Right renal cortex interstitium (tissue), 3 donors: ENCODE measurements at places on chromosomes 5 and 9. TPM values are rescaled to one million over a fixed set of nuclear protein-coding genes. Genes with fewer than 3 reads are reported as not detected.

Gene TMC1
- 0.71 TPM for polyA plus RNA-seq

Gene PCDHA9
- polyA plus RNA-seq = not detected

Gene MARCOL
- not detected for polyA plus RNA-seq

GRCh38 chr5:95417971-95418370 lies 26.8 kb downstream of the FAM81B start:
- DNase-seq = no peak

DNA sequence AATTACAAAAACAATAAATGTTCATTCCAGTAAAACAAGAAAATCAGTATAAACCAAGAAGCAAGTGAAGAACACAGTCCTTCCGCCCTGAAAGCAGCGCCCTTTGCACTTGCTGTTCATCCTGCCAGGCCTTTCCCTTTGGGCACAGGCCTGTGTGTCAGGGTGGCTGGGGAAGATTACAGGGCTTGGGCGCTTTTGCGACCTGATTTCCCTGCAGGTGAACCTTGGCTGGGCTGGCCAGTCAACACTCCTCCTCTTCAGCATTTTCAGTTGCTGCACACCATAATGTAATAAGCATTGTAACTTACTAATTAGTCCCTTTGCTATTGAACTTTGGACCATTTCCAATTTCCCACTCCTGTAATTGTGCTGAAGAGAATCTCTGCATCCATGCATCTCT lies 38.6 kb upstream of the TDRD7 start:
- no peak for DNase-seq

DNA sequence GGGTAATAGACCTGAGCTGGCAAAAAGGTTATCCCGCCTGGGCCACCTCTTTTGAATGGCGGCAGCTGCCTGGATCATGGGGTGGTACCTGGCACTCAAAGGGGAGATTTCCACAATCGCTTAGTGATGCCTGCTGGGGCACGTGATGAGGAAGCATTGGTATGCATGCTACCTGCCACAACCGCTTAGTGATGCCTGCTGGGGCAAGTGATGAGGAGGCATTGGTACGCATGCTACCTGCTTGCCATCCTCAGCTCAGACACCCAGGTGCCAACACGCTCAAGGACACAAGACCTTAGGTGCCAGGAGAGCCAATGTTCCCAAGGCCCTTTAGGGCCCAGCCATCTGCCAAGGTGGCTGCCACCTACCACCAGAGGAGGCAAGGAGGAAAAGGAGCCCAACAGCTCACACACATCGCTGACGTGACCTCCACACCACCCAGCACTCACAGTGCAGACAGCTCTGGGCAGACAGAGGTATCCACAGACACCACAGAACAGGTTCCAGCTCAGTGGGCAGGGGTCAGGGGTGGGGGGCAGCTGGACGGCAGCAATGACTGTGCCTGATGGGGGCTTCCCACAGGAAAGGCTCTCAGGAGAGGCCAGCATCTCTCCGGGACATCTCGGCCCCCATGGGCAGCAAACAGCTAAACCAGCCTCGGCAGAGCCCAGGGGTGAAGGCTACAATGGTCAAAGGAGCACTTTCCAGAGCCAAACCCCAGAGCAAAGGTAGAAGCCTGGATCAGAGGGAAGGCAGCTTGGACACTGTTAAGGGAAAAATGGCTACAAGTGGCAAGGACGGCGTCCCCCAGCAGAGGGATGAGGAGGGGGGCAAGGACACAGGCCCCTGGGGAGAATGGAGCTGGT lies 43.0 kb upstream of the SARDH start:
- no peak for DNase-seq

- DNase-seq = no peak
Measured at GRCh38 chr5:130955041-130955440, 210.0 kb downstream of the HINT1 start.

- DNase-seq = no peak
Measured at GRCh38 chr9:463455-464171, 248.9 kb downstream of the DOCK8 start.

DNA sequence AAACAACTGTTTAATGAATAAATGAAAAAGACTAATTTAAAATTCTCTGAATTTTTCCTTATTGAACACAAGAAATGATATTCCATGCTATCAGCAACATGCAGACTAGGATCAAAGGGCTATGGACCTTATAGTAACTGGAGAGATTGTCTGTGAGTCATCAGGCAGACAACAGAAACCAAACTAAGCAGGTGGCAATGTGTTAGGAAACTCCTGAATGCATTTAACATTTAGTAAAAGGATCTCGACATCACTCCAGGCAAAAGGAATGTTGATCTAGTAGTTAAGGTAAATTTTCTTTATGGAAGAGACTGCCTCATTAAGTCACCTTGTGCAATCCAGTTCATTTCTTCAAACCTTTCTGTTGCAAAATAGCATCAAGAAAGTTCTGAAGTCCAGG lies 58.4 kb downstream of the ARL15 start:
- DNase-seq = no peak

GRCh38 chr5:175353926-175354325 lies 90.1 kb downstream of the DRD1 start:
- no peak for DNase-seq

DNA sequence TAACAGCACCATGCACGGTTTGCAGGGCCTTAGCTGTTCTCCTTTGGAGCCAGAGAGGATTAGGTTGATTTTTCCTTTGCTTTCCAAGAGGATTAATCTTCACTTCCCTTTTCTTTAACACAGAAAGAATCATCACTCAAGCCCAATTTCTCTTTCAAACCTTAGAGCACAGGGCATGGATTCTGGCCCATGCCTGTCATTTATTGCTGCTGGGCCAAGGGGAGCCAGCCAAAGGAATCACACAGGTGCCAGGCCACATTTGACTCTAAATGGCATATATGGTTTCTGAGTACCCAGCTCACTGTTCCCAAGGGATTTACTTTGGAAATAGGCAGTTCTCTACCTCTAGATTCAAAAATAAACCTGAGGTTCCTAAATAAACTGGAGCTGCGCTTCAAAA lies 58.3 kb downstream of the FBXL7 start:
- no peak for DNase-seq

GRCh38 chr9:75046725-75047345 lies 18.7 kb upstream of the CARNMT1 start:
- no peak for DNase-seq
